Left ventricle myocardium inferior (tissue), 1 donor: ENCODE measurements at places on chromosomes 7 and 10. TPM values are rescaled to one million over a fixed set of nuclear protein-coding genes. Genes with fewer than 3 reads are reported as not detected.

GRCh38 chr7:98240961-98241673 is 10.9 kb downstream of the TECPR1 start:
- DNase-seq: no peak

- DNase-seq: no peak
Observed at GRCh38 chr7:89514970-89515369, 639.3 kb upstream of the STEAP1 start.

GRCh38 chr10:96902731-96903358 is 70.7 kb downstream of the LCOR start:
- no peak for DNase-seq

- no peak for DNase-seq
Observed at GRCh38 chr10:28872587-28873165, 195.4 kb downstream of the BAMBI start.

- no peak for DNase-seq
Observed at GRCh38 chr10:104642658-104643302, 1.7 kb downstream of the SORCS3 start.

DNA sequence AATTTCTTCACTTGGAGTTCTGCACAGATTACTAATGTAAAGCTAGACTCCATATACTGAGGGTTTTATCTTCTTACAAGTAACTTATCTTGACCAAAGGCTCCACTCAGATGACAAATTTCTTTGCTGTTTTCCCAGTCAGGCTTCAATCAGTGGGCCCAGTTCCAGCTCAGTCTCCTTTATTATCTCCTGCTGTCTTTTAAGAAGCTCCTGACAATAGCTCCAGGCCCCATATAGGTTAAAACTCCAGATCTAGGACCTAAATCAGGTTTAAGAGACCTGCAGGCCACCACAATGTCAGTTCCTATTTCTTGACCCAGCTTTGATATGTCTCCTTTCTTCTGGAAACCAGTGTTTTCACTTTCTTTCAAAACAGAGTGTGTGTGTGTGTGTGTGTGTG is 165.2 kb downstream of the RELN start:
- DNase-seq: no peak

The SPAM1 gene
- not detected for total RNA-seq

The AKR1C8 gene
- total RNA-seq: 0.22 TPM
